ENCODE measurements at places on chromosomes 16 and 17.

DNA sequence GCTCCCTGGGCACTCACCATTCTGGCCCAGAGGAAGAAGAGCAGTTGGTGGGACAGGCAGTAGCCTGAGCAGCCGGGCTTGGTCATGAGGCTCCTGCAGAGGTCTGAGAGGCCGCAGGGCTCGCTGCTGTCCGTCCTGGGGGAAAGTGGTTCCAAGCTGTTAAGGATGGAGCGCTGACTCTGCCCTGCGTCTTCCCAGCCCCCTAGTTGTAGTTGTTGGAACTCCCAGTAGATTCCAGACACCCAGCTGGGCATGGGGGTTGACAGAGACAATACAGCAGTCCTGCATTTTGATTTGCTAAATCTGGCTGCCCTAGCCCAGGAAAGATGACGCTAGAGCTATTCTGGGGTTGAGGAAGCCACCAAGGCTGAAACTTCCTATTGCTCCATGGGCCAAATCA lies 7.3 kb downstream of the C16orf89 start:
- DNase-seq = no peak

DNA sequence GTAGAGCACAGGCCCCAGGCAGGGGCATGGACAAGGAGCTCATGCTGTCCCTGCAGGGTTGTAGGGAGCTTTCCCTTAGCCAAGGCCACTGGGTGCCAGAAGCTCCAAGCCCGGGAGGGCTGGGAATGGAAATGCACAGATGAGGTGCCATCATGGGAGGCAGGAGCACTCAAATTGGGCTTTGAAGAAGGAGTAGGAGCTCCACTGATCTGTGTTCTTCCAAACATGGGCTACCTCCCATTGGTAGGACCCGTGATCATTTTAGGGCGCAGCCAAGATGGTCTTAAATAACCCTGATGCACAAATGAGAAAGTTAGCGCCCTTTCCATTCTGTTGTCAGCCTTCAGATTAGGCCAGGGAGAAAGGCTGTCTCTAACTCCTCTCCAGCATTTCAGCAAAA lies 201.5 kb downstream of the ZNF423 start:
- no peak for DNase-seq

DNA sequence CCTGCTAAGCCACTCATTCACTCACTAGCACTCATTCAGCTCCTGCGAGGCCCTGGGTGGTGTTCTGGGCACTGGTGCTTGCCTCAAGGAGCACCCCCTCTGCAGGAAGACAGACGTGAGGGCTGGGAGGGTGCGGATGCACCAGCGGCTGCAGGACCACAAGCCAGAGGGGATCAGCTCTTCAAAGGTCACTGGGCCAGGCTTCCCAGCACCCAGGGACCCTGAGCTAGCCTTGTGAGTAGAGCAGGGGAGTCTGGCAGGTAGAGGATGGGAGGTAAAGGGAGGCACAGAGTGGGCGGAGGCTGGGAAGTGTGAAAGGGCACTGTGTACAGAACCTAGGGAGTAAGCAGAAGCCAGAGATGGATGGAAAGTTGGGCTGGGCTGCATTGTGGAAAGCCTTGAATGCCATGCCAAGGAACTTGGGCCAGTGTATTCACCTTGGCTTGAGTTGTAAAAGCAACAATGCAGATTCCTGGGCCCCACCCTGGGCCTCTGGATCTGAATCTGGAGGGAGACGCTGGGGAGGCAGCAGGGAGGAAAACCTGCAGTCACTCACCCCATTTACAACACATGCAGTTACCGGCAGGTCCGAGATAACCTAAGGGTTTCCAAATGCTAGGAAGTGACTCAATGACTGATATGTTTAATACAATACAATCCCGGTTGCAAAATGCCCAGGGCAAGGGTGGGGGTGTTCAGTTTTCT lies 1.7 kb downstream of the IL4R start:
- DNase-seq = no peak

DNA sequence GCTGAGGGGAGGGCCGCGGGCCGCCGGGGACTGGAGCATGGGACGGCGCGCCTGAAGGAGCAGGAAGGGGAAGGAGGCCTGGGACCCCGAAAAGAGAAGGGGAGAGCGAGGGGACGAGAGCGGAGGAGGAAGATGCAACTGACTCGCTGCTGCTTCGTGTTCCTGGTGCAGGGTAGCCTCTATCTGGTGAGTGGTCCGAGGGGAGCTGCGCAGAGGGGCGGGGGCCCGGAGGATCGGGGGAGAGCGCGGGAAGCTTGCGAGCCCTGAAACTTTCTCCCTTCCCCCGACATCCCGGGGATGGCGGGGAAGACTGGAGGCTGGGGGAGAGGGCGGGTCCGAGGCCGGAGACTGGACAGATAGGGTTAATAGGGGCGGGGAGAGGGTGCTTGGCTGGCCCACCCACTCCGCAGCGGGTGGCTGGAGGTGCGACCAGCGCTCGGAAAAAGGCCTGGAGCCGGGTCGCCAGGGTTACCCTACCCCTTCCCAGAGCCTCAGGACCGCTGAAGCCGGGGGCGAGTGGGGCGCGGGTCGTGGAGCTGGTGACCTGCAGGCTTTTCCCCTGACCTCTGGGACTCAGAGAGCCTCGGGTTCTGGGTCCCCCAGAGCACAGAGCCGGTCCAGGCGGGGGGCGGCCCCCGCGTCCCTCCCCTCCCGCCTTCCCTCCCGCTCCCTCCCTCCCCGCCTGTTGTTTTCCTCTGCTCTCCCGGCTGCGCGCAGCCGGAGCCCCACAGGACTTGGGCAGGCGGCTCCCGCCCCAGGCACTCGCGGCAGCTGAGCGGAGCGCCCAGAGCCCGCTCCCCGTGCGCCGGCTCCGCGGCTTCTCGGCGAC lies 631 bp downstream of the NXPH3 start:
- no peak for DNase-seq

- DNase-seq = no peak
These were observed 38.3 kb downstream of the CDK5R1 start for GRCh38 chr17:32525122-32525521.

DNA sequence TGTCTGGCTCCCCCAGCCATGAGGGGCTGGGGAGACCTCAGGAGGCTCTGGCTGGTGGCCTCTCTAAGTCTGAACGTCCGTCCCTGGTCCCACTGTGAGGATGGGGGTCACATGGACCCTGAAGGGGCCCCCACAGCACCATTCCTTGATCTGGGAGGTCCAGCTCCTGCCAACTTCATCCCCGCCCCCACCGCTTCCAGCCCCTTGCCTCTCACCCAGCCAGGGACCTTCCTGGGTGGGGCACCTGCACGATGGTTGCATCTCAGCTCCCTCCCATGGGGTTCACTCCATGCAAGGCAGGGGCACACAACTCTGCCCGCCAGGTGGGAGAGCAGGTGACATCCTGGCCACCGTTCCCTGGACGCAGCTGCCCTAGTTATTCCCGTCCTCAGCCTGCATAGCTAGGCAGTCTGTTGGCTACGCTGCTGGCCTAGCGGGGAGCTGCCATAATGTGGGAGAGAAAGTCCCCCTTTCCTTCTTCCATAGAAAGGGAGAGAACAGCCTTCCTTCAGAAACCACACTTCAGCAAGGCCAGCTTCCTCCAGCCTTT lies 217.9 kb upstream of the RPL38 start:
- no peak for DNase-seq

DNA sequence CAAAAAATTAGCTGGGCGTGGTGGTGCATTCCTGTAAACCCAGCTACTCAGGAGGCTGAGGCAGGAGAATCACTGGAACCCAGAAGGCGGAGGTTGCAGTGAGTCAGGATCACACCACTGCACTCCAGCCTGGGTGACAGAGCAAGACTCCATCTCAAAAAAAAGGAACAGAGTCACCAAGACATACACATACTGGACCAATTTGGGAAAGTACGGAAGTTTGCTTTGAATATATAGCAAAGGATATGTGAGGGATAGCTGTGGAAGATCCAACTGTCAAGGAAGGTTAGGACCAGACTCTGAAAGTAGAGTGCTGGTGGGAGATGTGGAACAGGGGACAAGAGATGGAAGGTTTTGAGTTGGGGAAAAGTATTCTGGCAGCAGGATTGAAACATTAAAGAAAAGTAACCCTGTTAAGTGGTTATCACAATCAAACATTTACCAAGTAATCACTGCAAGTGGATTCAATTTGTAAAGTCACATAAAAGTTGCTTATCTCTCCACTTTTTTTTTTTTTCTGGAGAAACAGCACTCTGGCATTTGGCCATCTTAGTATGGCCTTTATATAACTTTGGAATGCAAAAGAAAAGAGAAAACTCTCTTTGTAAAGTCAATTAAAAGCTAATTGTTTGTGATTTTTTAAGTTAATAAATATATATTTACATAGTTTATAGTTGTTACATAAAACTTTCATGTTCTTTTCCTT lies 259.4 kb upstream of the TBX2 start:
- no peak for DNase-seq

DNA sequence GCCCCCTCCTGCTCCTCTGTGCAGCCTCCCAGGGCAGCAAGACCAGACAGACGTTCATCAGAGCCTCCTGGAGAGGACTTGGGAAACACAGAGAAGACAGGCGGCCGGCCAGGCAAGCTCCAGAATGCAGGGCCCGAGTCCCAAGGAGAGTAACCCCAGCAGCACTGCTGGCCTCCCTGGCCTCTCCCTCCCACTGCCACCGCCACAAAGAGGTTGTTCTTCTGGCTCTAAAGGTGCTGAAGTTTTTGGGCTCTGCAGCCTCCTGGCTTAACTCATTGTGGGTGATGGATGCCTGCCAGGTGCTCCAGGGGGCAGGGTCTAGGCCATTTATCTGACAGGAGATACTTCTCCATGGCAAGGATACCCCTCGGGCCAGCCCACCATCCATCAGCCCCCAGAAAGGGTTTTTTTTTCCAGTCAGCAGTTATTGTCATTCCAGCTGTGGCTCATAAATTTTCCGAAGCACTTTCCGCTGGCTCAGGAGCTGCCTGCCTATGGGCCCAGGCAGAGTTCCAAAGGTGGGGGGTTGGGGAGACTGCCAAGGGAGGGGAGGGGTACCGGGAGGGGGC lies 32.0 kb upstream of the MRPS23 start:
- no peak for DNase-seq

DNA sequence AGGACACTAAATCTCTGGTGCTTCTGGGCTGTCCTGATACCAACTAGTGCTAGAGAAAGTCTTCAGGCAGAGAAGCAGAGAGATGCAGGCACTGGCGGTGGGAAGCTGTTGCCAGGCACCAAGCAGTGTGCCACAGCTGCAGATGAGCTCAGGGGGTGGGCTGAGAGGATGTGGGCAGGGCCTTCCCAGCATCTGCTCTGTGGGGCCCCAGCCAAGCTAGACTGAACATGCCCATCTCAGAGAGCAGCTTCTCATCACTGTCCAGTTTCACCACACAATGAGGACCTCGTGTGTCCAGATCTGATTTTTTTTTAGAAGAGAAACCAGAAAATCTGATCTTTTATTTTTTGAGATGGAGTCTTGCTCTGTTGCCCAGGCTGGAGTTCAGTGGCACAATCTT lies 17.1 kb downstream of the PSKH1 start:
- no peak for DNase-seq

DNA sequence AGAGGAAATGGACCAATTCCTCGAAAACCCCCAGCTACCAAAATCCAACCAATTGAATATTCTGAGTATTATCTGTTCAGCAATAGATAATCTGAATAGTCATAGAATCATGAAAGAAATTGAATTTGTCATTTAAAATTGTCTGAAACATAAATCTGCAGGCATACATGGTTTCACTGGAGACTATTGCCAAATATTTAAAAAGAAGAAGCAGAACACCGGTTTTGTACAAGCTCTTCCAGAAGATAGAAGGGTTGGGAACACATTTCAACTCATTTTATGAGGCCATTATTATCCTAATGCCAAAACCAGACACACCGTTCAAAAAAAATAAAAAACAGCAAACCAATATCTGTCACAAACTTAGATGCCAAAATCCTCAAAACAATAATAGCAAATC lies 195.5 kb downstream of the RPTOR start:
- no peak for DNase-seq

- no peak for DNase-seq
These were observed 11.6 kb upstream of the MFAP4 start for GRCh38 chr17:19398301-19399181.

- no peak for DNase-seq
These were observed 787.4 kb downstream of the KCNJ2 start for GRCh38 chr17:70956726-70957125.

DNA sequence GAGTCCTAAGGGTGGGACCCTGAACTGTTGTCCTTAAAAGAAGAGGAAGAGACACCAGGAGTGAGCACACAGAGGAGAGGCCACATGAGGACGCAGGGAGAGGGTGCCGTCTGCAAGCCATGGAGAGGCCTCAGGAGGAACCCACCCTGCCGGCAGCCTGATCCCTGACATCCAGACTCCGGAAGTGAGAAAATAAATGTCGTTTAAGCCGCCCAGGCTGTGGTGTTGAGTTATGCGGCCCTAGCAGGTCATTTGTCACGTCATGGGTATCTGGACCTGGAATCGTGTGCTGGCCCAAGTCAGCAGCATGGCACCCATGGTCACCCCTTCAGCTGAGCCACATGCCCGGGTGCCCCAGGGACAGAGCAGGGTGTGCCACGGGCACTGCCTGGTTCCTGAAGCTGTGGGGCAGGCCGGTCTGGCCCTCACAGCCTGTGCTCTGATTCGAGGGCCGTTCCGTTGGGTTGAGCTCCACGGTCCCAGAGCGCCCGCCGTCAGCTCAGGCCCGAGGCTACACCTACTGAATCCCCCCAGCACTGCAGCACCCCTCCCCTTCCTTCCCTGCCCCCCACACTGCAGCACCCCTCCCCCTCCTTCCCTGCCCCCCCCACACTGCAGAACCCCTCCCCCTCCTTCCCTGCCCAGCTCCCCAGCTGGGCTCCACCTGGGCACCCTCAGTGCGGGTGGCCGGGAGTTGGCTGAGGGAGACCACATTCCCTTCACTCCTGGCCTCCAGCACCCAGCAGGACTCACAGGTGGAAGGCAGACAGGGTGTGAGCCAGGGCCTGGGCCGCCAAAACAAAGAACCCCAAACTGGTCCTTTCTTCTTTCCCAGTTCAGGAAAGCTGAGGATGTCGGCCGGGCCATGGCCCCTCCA lies 2.7 kb upstream of the CCDC57 start:
- no peak for DNase-seq

- DNase-seq = no peak
These were observed at the start of gene CASKIN1 for GRCh38 chr16:2196162-2196980. CASKIN1 (minus strand) TSS chr16:2196605; CDS start chr16:2196432, 173 bp downstream.

- no peak for DNase-seq
These were observed 13.4 kb downstream of the PGS1 start for GRCh38 chr17:78391843-78392242.

- no peak for DNase-seq
These were observed 4.6 kb downstream of the GAN start for GRCh38 chr16:81319221-81319912.

DNA sequence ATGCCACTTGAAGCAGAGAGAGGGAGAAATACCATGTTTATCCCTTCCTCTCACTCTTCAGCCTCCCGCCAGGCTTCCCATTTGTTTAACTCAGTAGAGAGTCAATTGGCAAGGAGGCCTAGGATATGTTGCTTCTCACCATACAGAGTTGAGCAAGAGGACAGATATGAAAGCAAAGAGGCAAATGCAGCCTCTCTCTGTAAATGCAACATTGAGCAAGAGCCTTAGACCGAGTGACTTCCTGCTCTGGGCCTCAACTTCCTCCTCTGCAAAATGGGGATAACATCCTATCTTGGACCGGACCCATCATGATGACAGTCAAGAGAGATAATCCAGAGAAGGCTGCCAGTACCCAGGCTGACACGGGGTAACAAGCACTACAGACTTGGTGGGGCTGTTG lies 36.8 kb downstream of the SOCS1 start:
- DNase-seq = no peak

Data from stimulated activated CD8-positive, alpha-beta memory T cell treated with anti-CD3 and anti-CD28 coated beads, Interleukin-7, amount 100 ng/mL, for 24 hours (primary cell).